Fibroblast of pulmonary artery (primary cell): ENCODE measurements at places on chromosomes 7 and 10.

DNA sequence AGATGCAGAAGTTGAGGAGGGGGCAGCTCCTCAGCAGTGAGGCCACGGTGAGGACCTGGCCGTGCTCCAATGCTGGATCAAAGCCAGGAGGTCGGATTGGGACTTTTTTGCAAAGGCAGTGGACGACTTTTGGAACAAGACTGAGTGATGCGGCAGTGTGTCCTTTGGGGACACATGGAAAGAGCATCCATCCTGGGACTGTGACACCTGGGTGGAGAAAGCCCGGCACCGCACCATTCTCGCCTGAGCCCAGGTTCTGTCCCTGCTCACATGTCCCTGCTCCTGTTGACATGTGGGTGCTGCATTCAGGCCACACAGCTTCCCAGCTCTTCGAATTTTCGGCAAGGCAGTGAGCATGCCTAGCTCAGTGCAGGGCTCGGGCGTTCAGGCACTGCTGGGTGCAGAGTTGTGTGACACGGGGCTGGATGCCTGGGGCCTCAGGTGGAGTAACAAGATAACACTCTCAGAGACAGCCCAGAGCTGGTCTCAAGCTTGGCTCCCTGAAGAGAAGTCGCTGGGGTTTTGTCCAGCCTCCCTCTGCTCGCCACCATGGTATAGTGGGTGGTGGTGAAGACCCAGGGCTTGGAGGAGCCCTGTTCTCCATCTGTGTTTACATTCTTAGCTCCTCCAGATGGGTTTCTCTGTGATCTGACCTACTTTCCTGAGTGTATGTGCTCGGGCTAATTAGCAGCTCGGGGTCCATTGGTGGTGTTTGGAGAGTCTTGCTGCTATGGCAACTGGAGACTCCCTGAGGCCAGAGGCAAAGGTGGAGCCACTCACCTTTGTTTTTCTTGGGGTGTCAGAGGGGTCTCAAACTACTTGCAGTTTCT is 111.7 kb upstream of the BTBD16 start:
- no peak for DNase-seq

- no peak for DNase-seq
Measured at GRCh38 chr7:683526-684205, 42.8 kb upstream of the DNAAF5 start.

DNA sequence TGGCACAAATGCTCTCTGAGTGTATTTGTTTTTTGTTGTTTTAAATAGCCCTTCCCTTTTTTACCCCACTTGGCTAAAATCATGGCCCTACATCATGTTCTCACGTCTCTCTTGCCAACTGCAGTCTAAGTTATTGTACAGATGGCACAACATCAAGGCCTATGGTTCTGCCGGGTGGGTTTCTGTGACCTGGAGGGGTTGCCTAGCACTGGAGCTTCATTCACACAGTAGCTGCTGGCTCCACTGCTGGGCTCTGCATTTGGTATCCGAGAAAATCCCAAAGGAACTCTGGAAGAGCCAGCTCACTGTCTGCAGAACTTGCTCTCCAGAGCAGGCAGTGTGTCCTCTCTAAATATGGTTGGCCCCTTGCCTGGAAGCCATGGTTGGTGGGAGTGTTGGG is 120.6 kb downstream of the LRRC4 start:
- no peak for DNase-seq

DNA sequence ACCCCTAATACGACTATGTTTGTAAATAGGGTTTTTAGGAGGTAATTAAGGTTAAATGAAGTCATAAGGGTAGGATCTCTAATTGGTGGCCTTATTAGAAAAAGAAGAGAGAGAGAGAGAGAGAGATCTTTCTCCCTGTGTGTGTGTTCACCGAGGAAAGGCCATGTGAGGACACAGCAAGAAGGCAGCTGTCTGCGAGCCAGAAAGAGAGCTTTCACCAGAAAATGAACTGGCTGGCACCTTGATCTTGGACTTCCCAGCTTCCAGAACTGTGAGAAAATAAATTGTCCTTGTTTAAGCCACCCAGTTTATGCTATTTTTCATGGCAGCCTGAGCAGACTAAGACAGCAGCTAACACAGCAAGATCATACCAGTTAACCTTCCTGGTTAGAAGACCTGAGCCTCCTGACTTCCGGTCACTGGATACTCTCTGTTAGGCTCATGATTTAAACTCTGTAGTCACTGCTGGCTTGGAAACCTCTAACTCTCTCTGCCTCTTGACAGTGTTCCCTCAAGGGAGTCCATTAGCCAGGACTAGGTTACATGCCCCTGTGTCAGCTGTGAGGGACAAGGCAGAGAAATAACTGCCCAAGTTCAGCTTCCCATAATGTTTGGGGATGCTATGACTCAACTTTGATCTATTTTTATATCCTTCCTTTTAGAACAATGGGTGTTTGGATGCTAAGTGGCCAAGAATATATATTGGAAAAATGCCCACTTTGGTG is 102.3 kb downstream of the DYNC1I1 start:
- DNase-seq = peak; percentile 45

- no peak for DNase-seq
Measured at GRCh38 chr10:121217331-121217730, 366.2 kb downstream of the WDR11 start.

- no peak for DNase-seq
Measured at GRCh38 chr7:11206177-11206899, 232.7 kb downstream of the PHF14 start.
